Cardiac muscle cell (in vitro differentiated cells and primary cell): ENCODE measurements at places on chromosomes 16 and 17.

GRCh38 chr16:50769-51591 lies 2.4 kb downstream of the POLR3K start:
- no peak for DNase-seq

- DNase-seq: no peak
Measured at GRCh38 chr16:81618661-81619060, 160.4 kb upstream of the PLCG2 start.

- DNase-seq: no peak
Measured at GRCh38 chr16:68696514-68696913, 40.6 kb upstream of the CDH1 start.

GRCh38 chr16:81335669-81336068 lies 20.9 kb downstream of the GAN start:
- no peak for DNase-seq

GRCh38 chr17:57377094-57377493 lies 120.8 kb downstream of the MSI2 start:
- no peak for DNase-seq

DNA sequence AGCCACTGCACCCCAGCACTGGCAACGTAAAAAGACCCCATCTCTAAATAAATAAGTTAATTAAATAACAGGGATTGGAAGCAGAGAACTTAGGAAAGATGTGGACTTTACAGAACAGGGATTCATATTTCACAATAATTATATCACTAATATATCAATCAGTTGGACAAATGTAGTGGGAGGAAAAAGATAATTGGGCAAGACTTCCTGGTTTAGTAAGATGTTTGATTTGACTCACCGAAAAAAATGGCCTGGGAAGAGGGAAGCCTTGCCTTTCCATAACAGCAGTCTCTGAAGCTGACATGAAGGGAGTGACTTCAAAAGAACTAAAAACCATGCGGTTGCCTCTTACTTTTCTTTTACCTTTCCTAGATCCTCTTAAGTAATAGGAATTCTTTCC lies 15.2 kb upstream of the C17orf78 start:
- no peak for DNase-seq

DNA sequence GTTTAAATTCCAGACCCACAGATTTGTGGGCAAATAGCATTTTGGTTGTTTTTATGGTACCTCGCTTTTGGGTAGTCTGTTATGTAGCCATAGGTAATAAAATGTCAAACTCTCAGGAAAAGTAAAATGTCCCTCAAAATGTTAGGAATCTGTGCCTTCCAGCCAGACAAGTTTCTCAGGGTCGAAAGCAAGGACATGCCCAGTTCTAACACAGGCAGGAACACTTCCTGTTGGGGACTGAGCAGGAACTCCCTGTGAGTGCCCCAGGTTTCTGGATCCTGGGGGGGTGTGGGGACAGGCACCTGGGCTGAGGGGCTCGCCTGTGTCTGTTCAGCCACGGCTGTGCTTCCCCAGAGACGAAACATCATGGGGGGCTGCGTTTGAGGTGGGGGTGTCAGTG lies 62.3 kb downstream of the GNA13 start:
- DNase-seq: no peak

GRCh38 chr17:44081681-44082080 lies 11.1 kb downstream of the G6PC3 start:
- no peak for DNase-seq

GRCh38 chr17:29116804-29117753 lies 63.1 kb downstream of the MYO18A start:
- peak; percentile 76 for DNase-seq

DNA sequence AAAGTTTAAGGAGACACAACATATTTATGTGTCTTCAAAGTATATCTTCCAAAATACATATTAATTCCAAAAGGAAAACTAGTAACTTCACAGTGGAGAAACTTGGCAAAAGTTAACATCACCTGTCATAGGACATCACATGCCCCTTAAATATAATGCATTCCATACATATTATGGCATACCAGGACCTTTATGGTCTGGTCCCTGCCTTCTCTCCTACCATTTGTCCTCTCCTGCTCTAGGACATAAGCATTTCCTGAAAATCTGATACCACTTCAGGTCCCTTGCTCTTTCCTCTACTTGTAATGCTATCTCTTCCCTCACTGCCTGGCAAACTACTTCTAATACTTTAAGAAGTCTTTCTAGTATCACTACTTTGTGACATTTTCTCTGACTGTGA lies 168.1 kb upstream of the RBL2 start:
- no peak for DNase-seq

DNA sequence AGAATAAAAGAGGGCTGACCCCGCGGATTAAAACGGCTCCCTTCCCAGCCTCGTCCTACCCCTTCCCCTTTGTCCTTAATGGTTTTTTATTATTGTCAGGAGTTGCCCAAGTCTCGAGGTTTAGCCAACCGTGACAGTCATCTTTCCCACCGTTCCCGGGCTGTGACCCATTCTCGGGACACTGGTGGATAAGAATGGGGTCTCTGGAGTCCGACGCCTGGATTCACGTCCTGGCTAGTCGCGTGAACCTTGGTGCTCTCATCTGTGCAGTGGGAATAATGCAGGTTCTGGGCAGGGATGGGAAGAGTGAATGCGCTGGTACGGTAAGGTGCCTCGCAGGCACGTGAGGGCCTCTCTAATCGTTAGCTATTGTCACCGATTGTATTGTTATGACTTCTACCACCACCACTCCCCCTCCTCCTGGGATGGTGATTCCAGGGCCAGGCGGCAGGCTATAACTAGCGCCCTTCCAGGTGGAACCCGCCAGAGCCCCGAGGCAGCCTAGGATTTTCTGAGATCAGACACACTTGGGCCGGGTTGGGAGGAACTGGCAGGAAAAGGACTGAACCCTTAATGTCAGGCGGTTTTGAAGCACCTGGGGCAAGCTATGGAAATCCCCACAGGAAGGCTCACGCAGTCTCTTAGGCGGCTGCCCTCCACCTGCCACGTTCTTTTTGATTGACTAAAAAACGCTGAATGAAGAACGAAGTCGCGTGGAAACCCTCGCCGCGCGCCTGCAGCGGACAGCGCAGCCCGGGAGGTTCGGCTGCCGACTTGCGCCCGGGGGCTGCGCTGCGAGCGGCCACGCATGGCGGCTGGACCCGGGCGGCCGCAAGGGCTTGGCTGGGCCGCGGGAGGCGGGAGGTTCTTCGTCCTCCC lies 2.7 kb downstream of the HS3ST3B1 start:
- DNase-seq: peak; percentile 41

DNA sequence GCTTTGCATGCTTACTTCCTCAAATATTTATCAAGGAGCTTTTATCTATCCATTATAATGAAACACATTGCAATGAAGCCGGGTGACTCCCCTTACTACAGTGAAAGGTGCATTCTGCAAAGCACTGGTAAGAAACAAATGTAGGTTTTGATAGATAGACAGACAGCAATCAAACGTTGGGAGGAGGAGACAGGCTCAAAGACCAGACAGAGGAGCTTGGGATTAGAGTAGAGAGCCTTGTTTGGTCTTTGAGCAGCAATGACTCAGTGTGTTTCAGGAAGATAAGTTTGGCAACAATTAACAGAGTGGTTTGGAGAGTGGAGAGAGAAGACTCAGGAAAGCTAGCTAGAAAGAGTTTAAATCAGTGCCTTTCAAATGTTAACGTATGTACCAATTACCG lies 68.8 kb downstream of the ZNF18 start:
- no peak for DNase-seq

DNA sequence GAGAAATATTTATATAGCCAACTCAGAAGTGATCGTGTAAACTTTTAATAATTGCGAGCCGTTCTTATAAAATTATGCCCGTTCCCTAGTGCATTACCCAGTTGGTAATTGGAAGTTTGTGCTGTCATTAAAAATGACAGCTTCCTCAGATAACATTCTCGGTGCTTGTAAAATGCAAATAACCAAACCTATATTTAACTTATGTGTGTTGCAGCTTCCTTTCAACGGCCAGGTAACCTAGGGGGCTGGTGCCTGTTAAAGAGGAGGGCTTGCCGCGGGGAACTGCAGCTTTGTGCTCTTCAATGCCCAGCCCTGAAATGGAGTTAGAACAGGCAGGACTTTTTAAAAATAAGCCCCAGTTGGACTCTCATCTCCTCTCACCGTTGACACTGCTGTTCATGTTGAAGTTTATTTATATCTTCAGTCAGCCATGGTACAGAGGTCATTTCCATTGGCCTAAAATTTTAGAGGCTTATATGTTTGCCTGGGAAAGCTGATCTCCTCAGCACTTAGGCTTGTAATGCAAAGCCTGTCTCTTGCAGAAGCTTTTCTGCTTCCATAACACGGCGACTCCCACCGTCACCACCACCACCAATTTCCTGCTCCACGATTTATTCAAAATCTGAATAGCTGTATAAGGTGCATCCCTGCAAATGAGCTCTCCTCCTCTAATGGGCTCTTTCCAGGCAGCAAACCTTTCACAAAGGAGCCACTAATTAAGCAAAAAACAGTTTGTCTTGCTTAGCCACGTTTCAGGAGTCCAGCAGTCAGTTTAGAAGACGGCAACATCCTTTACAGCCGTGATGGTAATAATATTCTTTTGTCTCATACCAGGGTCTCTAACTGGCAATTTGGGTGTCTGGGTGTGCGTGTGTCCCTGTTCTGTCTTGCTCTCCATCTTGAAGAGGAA lies 74.7 kb downstream of the RPA1 start:
- DNase-seq: peak; percentile 40

- DNase-seq: peak; percentile 42
Measured at GRCh38 chr16:23594186-23594585, 1.9 kb downstream of the NDUFAB1 start.

DNA sequence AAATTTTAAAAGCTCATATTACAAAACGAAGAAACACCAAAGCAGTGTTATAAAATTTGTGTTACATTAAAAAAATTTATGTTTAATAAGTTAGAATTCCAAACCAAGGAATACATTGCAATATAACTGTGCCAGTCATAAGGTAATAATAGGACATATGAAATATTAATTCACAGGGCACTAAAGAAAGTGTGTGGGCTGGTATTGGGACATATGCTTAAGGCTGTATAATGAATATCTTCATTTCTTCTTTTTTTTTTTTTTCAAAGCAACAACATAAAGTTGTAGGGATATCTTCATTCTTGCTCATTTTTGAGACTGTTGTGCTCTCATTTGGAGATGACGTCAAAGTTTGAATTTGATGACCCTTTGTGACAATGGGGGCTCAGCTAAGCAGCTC lies 17.5 kb upstream of the FBXO47 start:
- DNase-seq: no peak

GRCh38 chr16:83961591-83961990 lies 6.5 kb upstream of the NECAB2 start:
- no peak for DNase-seq

DNA sequence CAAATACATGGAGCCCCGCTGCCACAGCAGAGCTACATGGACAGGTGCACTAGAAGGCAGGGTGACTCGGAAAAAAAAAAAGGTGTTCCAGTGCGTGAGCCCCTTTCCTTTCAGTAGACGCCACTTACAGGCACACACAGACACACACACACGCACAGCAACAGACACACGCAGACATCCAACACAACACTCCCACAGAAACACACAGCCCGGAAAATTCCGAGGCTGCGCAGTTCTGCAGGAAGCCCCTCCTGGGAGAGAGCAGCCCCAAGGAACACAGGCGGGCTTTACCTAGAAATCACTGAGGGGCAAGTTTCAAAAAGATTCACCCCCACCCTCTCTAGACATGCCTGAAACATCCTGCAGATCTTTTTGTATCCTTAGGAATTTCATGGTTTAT lies 136.0 kb upstream of the WSB1 start:
- no peak for DNase-seq

- peak; percentile 21 for DNase-seq
Measured at GRCh38 chr17:79937391-79938335, 98.0 kb downstream of the TBC1D16 start.

- DNase-seq: no peak
Measured at GRCh38 chr17:56297184-56297583, 143.9 kb downstream of the ANKFN1 start.

- no peak for DNase-seq
Measured at GRCh38 chr16:74291577-74292208, 4.9 kb upstream of the PSMD7 start.

DNA sequence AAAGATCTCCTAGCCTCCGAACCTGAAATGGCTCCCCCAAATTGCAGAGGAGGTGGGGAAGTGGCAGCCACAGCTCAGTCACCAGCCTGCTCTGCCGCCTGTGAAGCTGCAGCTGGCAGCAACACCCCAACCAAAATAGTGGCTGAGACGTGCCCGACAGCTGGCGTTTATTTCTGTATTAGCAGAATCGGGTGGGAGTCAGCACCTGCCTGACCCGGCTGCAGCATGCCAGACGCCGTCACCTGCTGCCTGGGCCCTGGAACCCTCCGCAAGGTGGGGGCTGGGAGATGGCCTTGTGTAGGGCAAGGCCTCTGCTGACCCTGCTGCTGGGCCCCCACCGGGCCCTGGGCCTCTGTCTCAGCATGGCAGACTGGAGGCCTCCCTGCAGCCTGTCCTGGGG lies 17.5 kb upstream of the PABPN1L start:
- DNase-seq: no peak
